Stimulated activated CD4-positive, alpha-beta T cell treated with anti-CD3 and anti-CD28 coated beads, Interleukin-12 subunit alpha, Interleukin-12 subunit beta, amount 100 ng/mL, for 4 hours (primary cell): ENCODE measurements at places on chromosomes 7 and 10.

- peak; percentile 38 for DNase-seq
These were observed 168.2 kb downstream of the NRF1 start for GRCh38 chr7:129779602-129780256.

- DNase-seq, result no peak
These were observed 41.5 kb downstream of the ASB4 start for GRCh38 chr7:95527033-95527775.

GRCh38 chr7:116967983-116968382 lies 14.7 kb downstream of the ST7 start:
- DNase-seq, result no peak

GRCh38 chr10:3777981-3778691 lies 6.9 kb downstream of the KLF6 start:
- DNase-seq, result no peak

DNA sequence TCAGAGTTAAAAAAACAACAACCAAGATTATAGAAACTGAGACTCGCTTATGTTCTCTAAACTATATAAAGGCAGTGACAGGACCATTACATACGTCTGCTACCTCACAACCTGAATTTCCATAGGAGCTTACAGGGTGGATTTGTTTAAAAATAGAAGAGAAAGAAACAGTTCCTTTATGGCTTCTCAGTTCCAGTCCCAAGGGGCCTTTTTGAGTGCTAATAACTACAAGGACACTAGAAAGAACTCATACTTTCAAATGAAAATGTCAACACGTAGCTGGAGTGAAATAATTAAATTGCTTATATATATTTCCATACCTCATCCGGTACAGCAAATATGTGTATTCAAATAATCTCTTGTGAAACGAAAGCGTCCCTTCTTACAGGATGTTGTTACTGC lies 19.7 kb downstream of the TSPAN12 start:
- no peak for DNase-seq
